Naive thymus-derived CD4-positive, alpha-beta T cell (primary cell): ENCODE measurements at places on chromosomes 7 and 10. TPM values are rescaled to one million over a fixed set of nuclear protein-coding genes. Genes with fewer than 3 reads are reported as not detected.

The SPDYE2 gene
- 0.15 and 0.29 TPM in 2 replicates for total RNA-seq

The CALML3 gene
- total RNA-seq, result not detected

The GIMAP8 gene
- total RNA-seq, result 13.8 TPM

The WDR91 gene
- total RNA-seq, result 37.0 TPM

The CPA2 gene
- not detected for total RNA-seq

The PDLIM1 gene
- total RNA-seq, result 0.32 TPM
